Activated effector memory CD4-positive, alpha-beta T cell treated with Interleukin-2 at 50 U/mL for 16 hours (primary cell): ENCODE measurements at places on chromosomes 16 and 17.

- DNase-seq, result no peak
Observed at GRCh38 chr16:77677129-77677528, 45.2 kb upstream of the NUDT7 start.

- DNase-seq, result peak; percentile 67
Observed at GRCh38 chr17:74779948-74780400, 3.8 kb upstream of the NAT9 start.

GRCh38 chr16:10782628-10783027 lies 36.0 kb downstream of the TVP23A start:
- no peak for DNase-seq

DNA sequence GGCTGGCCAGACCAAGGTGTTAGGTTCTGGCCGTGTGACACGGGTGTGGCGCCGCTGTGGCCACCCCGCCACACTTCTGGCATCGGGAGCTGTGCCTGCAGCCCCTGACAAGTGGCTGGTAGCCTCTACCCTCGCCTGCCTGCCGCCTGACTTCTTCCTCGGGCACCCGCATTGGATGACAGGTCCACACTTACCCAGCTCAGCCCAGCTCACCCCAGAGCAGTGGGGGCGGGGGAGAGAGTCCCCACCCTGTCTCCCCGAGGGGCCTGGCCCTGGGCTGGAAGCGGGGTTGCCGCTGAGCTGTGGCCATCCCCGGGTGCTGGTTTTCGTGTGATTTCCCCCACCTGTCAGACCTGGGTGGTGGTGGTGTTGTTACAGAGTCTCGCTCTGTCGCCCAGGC lies 53.9 kb upstream of the ACSF3 start:
- no peak for DNase-seq
